Stimulated activated CD4-positive, alpha-beta T cell treated with anti-CD3 and anti-CD28 coated beads, Interleukin-12 subunit alpha, Interleukin-12 subunit beta, amount 100 ng/mL, for 24 hours (primary cell): ENCODE measurements at places on chromosomes 1 and 21.
A peak's percentile ranks its signal among the peaks of the same experiment; 100 is the strongest.

DNA sequence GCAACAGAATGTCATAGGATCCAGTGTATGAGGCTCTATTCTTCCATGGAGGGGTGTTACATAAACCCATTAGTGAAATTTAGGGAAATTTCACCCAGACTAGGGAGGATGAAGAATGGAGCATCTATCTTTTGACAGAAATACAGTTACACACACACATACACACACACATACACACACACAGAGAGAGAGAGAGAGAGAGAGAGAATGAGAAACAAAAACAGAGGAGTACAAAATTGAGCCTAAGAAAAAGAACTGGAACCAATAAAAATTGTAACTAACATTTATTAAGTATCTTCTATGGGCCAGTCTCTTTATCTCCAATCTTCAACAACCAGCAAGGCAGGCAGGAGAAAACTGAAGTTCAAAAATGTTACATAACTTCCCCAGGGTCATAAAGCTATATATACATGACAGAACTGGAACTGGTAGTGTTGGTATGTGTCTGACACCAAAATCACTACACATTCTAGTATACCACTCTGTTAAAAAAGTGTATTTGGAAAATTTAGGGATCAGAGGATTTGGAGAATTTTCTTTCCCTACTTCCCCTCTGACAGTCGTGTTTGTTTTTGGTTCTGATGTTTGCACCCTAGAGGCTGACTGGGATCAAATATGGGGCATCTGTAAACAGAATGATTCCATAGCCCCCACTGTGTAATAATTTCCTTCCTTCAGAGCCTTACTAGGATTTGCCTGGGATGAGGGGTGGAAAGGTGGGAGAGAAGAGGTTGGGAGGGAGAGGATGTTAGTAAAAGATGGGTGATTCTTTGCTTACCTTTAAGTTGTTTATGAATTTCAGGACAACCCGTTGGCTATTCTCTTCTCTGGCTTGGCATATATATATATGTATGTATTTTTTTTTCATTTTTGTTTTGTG is 1.0 kb upstream of the ZFYVE9 start:
- no peak for DNase-seq

- DNase-seq = no peak
Measured at GRCh38 chr1:186658999-186659398, 21.2 kb downstream of the PTGS2 start.

DNA sequence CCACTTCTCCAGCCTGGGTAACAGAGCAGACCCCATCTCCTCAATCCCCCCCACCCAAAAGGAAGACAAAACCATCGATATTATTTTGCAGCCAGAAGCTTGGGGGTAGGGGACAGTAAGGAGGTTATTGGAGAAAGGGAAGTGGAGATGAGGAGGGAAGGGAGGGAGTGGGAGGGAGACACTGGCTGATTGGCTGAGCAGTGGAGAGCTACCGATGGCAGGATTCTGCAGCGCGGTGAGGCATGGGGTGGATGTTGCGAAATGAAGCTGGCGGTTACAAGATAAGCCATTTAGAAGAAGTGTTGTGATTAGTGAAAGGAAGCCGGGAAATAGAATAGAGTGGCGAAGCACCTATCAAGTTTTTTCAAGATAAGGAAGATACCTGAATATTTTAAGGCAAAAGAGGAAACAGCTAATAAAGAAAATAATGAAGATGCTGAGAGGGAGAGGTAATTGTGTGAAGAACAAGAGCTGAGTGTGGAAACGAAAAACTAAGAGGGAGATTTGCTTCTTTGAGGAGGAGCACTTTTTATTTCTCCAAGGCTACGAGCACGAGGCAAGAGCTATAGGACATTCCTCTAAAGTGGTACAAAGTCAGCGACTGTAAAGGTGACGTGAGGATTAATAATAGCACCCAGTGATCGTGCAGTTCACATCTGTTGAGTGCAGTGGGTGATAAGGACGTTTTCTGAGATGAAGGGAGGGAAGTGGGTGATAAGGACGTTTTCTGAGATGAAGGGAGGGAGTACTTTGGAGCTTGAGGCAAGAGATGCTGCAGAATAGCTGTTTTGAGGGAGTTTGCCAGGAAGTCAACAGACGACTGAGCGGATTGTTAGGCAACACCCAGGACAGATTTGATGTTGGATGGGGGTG is 103.2 kb upstream of the KIF26B start:
- no peak for DNase-seq

DNA sequence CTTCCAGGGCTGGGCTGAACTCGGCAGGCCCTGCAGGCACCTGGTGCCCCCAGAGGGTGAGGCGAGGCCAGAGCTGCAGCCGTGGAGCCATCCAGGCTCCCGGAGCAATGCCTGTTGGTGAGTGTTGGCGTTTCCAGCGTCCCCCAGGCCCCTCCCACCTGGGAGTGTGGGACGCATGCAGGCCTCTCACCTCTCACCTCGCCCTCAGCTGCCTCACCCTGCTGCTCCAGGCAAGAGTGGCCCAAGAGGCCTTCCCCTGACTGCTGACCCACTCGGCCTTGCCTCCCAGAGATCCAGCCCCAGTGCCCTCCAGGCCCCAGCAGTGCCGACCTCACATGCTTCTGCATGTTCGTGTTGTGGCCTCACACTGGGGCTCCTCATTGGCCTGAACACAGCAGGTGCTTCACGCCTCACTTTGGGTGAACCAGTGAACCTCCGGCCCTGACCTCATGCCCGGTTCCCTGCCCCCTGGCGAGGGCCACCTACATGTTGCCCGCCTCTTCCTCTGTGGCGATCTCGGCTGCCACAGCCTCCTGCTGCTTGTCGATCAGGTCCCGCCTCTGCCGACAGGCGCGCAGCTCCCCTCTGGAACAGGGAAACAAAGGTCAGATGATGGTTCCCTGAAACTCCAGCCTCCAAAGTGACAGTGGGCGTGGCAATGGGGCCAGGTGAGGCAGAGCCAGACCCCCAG is 17.0 kb downstream of the CFAP74 start:
- no peak for DNase-seq

DNA sequence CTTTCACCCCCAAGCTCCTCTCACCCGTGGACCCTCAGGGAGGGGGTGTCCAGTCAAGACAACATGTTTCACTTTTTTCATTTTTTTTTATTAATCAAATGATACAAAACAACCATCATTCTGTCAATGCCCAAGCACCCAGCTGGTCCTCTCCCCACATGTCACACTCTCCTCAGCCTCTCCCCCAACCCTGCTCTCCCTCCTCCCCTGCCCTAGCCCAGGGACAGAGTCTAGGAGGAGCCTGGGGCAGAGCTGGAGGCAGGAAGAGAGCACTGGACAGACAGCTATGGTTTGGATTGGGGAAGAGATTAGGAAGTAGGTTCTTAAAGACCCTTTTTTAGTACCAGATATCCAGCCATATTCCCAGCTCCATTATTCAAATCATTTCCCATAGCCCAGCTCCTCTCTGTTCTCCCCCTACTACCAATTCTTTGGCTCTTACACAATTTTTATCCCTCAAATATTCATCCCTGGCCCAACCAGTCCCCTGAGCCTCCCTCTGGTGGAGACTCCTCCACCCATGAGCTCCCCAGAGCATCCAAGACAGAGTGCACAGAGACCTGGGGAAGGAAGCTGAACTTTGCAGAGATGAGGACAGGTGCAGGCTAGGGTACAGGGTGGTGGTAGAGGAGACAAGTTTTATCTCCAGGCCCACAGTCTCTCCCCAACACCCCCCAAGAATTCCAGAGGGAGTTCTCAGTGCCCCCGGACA is 1.4 kb upstream of the S100A16 start:
- DNase-seq = no peak

DNA sequence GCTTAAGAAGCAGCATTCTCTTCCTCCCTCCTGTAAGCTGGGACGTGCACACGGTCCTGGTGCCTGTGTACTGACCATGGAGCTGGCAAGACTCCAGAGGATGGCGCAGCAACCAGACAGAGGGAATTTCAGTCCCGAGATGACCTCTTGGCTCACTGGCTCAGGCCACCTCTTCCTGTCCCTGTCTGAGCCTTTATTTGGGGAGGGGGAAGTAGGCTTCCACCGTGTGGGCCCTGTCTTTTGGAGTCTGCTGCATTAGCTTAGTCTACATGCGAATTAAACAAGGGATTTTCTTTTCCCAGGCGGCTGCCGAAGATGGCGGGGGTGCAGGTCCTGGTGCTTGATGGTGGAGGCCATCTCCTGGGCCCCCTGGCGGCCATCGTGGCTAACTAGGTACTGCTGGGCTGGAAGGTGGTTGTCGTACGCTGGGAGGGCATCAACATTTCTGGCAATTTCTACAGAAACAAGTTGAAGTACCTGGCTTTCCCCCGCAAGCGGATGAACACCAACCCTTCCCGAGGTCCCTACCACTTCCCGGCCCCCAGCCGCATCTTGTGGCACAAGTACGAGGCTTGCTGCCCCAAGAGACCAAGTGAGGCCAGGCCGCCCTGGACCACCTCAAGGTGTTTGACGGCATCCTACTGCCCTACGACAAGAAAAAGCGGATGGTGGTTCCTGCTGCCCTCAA is 10.2 kb downstream of the IL24 start:
- no peak for DNase-seq

GRCh38 chr1:15703562-15703961 is 19.4 kb downstream of the PLEKHM2 start:
- DNase-seq = no peak

GRCh38 chr1:77888781-77889642 is 588 bp downstream of the NEXN start:
- DNase-seq = peak; percentile 8

DNA sequence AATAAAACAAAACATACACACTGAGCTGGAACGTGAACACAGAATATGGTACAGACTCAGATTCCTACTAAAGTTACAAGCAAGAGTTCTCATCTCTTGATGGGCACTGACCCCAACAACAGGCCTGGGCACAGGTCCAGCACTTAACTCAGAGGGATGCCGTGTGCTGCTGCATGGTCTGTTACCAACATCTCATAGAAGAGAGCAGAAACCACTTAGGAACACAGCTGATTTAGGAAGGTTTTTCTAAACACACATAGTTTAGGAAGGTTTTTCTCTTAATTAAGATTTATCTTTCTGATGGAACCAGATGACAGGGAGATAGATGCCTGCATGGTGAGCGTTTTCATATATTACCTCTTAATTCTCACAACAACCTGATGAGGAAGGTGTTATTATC is 1.5 kb downstream of the GCLM start:
- DNase-seq = no peak

GRCh38 chr1:21065851-21066250 is 110.8 kb downstream of the EIF4G3 start:
- no peak for DNase-seq

GRCh38 chr1:240171907-240172306 is 80.2 kb downstream of the FMN2 start:
- no peak for DNase-seq

DNA sequence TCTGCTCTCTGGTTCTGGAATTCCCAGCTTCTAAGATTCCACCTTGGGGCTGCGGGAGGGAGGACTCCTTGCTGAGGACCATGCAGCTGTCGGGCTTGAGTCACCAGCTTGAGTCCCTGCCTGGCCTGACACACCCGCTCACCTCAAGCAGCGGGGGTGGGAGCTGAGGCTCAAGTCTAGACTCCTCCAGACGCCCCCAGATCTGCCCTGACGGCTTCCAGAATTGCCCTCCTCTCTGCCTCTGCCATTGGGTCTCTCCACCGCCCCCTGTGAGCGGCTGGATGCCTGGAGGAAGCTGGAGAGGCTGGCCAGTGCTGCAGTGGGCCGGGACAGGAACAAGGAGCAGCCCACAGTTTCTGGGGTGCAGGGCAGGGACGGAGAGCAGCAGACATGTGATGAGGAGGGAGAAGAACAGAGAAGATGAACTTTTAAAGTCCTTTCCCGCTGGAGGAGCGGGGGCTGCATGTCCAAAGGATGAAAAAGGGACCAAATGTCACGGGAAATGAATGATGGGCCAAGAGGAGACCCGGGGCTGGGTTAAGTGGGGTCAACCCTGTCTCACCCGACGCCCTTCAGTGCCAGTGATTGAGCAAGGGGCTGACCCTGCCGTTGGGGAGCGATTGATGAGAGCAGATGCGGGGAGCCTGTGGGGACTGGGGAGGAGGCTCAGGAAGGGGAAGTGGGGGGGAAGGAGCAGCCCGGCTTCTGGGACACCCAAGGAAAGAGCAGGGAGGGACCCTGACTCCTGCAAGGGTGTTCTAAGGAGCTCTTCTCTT is 13.5 kb downstream of the CRABP2 start:
- no peak for DNase-seq

- DNase-seq = no peak
Measured at GRCh38 chr1:79380078-79380477, 373.5 kb upstream of the ADGRL4 start.

GRCh38 chr1:37914719-37915475 is 32.0 kb downstream of the INPP5B start:
- no peak for DNase-seq

DNA sequence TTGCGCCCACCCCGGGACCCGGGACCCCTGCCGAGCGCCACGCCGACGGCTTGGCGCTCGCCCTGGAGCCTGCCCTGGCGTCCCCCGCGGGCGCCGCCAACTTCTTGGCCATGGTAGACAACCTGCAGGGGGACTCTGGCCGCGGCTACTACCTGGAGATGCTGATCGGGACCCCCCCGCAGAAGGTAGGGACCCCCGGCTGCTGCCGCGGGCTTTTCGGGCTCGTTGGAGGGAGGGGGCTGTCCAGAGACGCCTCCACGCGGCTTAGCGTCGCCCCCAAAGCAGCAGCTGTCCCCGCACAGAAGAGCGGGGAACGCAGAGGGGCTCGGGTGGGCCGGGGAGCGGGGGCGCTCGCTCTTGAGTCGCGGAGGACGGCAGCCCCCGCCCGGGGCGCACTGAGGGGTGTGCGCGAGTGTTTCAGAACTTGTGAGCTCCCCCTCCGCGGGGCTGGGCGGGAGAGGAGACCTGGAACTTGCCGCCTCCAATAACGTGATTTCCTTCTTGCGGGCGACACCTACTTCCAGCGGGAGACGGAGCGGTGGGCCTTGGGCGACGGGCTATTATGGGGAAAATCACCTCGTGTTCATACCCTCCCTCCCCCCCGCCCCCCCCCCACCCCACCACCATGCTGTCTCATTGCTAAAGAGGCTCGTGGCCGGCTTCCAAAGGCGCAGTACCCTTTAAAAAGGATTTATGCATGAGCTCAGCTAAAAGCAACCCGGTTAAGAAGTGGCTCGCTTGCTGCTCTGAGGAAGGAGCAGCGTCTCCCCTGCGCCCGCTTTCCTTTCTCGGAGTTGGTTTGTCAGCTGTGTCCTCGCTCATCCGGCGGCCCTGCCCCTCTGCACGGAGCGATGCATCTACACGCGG is 664 bp downstream of the BACE2 start:
- no peak for DNase-seq

- no peak for DNase-seq
Measured at GRCh38 chr1:46755121-46755520, 36.2 kb upstream of the EFCAB14 start.

- no peak for DNase-seq
Measured at GRCh38 chr21:38999161-38999560, 184.1 kb downstream of the PSMG1 start.
